ENCODE measurements at places on chromosomes 6 and 20.

GRCh38 chr6:133341607-133342158 is 100.5 kb downstream of the EYA4 start:
- DNase-seq: no peak

GRCh38 chr6:137928286-137928685 is 61.2 kb downstream of the TNFAIP3 start:
- no peak for DNase-seq

GRCh38 chr6:158769234-158769770 is 49.9 kb downstream of the EZR start:
- no peak for DNase-seq

DNA sequence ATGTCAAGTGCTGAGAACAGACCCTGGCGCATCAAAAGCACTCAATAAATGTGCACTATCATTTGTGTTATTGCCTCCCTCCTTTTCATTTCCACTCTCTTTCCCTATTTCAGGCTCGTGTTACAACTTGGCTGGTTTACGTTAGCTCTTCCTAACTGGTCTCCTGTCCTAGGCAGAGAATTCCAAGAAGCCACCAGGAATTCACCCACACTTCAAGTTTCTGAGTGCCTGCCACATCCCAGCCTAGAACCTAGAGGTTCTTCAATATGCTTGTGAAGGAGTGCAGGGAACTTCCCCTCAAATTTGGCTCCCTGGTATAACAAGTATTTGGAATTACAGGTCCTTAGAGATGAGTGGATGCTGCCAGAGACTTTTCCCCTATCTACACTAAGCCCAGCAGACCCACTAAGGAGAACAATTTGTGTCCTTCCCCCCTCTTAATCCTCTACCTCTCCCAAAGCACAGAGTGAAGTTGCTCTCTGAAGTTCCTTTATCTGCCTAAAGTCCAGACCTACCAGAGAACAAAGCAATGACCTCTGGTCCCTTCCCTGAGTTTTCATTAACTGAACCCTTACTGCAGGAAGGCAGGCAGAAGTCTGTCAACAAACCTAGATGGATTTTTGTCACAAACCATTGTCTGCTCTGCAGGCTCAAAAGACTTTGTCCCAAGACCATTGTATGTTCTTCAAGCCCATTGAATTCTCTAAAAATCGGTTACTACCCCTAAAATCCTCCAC is 201.6 kb upstream of the JARID2 start:
- DNase-seq: no peak

DNA sequence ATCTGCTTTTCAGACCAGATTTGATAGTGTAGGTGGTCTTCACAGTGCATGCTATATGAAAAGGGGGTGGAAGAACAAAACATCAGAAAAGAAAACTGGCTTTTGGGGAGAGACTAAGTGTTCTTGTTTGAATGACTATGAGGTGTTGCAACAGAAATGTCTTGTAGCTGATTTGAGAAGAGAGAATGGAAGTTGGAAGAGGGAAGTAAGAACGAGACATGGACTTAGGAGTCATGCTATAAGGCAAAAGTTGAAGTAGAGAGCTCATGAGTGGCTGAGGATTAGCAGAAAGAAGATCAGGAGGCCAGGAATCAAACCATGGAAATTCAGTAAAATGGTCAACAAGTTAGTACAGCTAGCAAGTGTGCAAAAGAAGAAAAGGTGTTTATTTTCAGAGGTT is 32.1 kb downstream of the FNDC1 start:
- DNase-seq: no peak

DNA sequence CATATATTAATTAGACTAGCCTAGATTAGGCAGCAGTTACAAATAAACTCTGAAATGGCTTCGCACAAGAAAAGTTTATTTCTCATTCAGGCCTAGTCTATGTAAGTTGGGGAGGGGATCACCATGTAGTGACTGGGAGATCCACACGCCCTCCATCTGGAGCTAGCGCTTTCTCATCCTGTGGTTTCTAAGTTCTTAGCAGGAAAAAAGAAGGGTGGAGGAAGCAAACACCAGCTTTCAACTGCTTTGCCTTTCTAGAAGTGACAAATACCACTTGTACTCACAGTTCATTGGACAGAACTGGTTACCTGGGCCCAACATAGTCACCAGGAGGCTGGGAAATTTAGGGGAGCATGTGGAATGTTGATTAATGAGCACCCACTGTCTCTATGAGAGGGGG is 46.6 kb downstream of the NDUFAF5 start:
- DNase-seq: no peak

GRCh38 chr20:38872036-38872435 is 54.2 kb upstream of the FAM83D start:
- no peak for DNase-seq

GRCh38 chr6:111013144-111013915 is 31.5 kb downstream of the RPF2 start:
- no peak for DNase-seq
